ENCODE measurements at places on chromosomes 12 and 14. TPM values are rescaled to one million over a fixed set of nuclear protein-coding genes. Genes with fewer than 3 reads are reported as not detected.

GRCh38 chr12:3611860-3612703, 121.1 kb downstream of the PRMT8 start:
- no peak for DNase-seq

- DNase-seq = no peak
These were observed 122.7 kb downstream of the KICS2 start for GRCh38 chr12:64099397-64099796.

DNA sequence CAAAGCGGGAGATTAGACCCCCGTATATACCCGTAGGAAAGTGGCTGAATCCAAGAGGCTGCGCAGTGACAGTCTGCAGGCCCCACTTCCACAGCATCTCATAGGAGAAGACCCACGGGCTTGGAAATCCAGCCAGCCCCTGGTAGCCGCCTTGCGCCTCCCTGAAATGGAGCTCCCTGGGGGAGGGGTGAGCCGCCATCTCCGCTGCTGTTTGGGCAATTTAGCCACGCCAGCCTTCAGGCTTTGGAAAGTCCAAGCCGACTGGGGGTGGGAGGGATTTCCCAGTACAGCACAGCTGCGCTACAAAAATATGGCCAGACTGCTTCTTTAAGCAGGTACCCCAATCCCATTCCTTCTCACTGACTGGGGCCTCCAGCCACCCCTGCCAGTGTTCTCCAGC, 53.4 kb downstream of the CAND1 start:
- no peak for DNase-seq

DNA sequence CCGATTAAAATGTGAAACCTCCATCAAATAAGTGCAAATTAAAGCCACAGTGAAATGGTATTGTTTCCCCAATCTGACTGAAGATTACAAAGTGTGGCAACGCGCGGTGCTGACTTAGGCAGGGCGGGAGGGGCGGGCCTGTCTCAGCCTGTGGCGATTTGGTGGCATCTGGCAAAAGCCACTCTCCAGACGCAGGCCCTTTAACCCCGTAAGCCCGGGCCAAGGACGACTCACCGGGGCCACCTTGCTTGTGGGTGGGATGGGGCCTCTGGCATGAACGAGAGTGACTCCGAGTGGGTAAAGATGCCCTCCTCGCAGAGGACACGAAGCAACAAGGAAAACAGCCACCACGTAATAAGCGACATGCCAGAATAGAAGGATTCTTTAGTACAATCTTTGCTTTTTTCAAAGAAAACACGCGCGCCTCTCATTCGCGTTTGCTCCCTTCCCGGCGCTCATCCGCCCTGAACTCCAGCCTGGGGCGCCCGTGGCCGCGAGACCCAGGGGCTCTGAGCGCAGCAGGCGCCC, 815 bp downstream of the DEGS2 start:
- no peak for DNase-seq

DNA sequence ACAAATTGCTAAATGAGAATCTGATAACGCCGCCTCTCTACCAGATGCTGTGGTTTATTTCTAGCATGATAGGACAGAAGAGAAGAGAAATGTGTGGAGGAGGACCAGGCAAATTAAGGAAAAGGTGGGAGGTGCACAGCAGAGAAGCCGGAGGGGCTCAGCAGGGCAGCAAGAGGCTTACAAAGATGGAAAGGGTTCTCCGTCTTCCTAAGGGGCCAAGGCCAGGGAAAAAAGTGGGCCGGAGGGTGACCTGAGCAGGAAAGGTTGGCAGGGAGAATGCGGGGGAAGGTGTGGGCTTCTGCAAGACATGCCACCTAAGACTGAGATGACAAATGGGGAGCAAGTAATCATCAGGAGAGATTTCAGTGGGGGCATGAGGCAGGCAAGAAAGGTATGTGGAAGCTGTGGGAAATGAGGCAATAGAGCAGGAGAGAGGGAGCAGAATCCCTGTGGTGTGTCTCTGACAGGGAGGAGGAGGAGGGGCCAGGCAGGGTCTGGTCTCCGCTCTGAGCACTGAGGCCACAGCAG, 18.7 kb downstream of the MANSC1 start:
- DNase-seq = no peak

The FIGNL2 gene
- total RNA-seq = 0.27 TPM

DNA sequence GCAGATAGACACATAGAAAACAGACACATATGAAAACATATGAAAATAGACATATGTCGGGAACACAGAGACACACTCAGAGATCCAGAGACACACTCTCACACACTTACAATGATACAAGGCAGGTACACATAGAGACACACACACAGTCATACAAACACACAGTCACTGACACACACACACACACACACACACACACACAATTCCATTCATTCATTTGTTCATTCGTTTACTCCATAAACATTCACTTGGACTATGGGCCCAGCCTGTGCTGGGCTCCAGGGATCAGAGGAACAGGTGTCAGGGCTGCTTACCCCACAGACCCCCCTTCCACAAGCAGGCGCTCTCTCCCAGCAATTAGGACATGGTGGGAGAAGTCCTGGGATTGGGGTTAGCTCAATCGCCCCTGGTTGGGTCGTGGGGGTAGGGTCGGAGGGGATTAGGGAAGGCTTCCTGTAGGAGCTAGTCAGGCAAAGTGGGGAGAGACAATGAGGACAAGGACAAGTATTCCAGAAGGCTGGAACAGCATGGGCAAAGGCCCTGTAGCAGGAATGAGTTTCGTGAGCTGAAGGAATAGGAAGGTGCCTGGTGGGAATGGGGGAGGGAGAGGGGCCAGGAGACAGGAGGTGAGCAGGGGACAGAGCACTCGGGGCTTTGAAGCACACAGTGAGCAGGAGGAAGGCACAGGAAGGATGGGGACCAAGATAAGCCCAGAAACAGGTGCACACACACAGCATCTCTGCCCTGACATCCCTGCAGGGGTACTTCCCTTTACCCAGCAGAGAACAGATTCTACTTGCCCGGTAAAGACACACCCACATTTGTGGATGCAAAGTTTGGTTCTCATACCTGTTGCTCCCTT, 6.5 kb downstream of the RASAL1 start:
- DNase-seq = no peak

The POTEM gene
- not detected for total RNA-seq

- no peak for DNase-seq
These were observed 13.3 kb downstream of the PPP4R3A start for GRCh38 chr14:91496790-91497189.

GRCh38 chr14:23883684-23884540, 69.7 kb upstream of the DHRS4 start:
- DNase-seq = no peak

The HVCN1 gene
- 6.1 TPM for total RNA-seq

Measured in CD4-positive, CD25-positive, alpha-beta regulatory T cell (primary cell).